NCI-H526 (cell line): ENCODE measurements at places on chromosomes 3 and 15.

- no peak for DNase-seq
Observed at GRCh38 chr15:51672913-51673857, 8.1 kb upstream of the SCG3 start.

GRCh38 chr15:63473007-63473748, 31.2 kb upstream of the USP3 start:
- no peak for DNase-seq

- DNase-seq = peak; percentile 83
Observed at GRCh38 chr15:45714590-45715488, 80.0 kb downstream of the SQOR start.

DNA sequence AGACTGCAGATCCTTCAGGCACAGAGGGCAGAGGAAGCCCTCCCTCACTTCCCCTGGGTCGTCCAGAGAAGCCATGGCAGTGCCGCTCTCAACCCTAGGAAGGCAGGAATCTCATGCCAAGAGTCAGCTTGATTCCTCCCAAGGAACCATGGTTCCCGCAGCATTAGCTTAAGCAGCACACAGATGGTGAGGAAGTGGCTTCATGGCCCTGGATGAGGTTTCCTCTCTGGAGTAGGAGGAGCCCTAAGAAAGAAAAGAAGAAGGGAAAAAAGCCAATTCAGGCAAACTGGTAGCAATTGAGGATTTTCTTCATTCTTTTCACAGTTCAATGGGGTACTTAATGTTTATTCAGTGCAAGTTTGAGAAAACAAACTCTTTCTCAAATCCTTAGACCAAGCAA, 2.9 kb downstream of the RBSN start:
- no peak for DNase-seq

- DNase-seq = no peak
Observed at GRCh38 chr3:128554100-128554464, 61.1 kb upstream of the GATA2 start.

DNA sequence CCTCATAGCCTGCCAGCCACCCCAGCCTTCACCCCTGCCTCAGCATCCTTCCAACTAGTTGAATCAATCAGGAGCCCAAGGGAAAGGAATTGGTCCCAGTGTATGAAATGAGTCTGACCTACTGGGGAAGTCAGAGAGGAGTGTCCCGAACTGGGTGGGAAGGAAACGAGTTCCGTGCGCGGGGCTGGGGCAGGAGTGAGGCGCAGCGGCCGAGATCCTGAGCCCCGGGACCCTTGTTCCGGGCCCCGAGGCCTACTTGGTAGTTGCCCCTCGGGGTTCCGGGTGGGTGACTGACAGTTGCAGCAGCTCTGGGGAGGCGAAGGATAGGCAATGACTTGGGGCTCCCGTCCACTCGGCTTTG, 1.1 kb upstream of the PLCL2 start:
- DNase-seq = no peak
